PC-3 (cell line): ENCODE measurements at places on chromosomes 6 and 20. TPM values are rescaled to one million over a fixed set of nuclear protein-coding genes. Genes with fewer than 3 reads are reported as not detected.

- DNase-seq: no peak
- no peaks in the 10 kb centered on the region for H3K27me3 ChIP-seq
- no peak overlapping the region for H3K27ac ChIP-seq
Observed at GRCh38 chr20:10094566-10095173, 59.9 kb downstream of the ANKEF1 start.

DNA sequence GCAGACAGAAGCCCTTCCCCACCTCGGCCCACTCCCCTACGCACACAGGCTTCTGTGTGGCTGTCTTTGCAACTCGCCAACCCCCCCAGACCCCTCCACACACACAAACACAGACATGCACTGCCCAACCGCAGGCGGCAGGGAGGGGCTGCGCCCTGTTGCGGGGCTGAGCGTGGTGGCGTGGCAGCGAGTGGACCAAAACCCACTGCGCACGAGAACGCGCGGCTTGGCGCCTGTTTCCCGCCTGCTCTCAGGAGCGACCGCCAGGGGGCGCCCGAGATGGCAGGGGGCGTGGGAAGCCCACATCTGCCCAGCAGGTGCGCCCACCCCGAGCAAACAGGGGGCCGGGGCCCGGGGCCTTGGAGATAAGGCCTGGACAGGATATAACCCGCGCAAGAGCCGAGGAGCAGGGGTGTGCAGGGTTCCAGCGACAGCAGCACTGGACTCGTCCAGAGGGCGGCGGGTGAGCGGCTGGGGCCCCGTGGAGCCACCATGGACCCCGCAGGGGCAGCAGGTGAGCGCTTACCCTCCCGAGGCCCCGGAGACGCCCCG is at the start of gene RBPJL:
Gene RBPJL (plus strand): TSS at position 410 of the 552 bp plus-strand sequence. CDS start 83 bp downstream, at position 493.
- DNase-seq: no peak
- no peak within 1 kb of the TSS for H3K4me3 ChIP-seq
- H3K27ac ChIP-seq: no peak within 1 kb of the TSS
- H3K36me3 ChIP-seq: no peaks in the 10 kb centered on the region

GRCh38 chr20:10369723-10370090 is 64.3 kb downstream of the MKKS start:
- DNase-seq: peak; percentile 79
- peaks cover 21% of the 10 kb centered on the region; the same call in 1 of the 2 replicates for H3K27me3 ChIP-seq
- H3K4me3 ChIP-seq: no peak overlapping the region
- H3K27ac ChIP-seq: no peak overlapping the region
- peaks cover 4% of the 10 kb centered on the region; the same call in 1 of the 2 replicates for H3K4me1 ChIP-seq
- H3K36me3 ChIP-seq: no peaks in the 10 kb centered on the region

DNA sequence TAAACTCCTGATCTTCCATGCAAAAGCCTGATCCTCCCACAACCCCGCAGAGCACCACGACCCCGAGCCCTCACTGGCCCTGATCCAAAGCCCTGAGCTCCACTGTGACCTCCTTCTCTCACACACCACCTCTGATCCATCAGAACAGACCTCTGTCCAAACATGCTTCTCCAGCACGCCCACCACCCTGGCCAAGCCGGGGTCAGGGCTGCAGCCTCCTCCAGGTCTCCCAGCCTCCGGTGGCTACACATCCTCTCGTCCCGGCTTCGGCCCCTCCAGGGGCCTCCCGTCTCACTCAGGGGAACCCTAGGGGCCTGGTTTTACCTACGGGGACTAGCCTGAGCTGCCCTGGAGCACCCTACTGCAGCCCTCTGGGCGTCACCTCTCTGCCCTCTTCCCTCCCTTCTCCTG is 49.1 kb downstream of the FOXF2 start:
- no peak overlapping the region for H3K27ac ChIP-seq
- H3K4me1 ChIP-seq: peaks cover 4% of the 10 kb centered on the region; the same call in 1 of the 2 replicates
- H3K27me3 ChIP-seq: peaks cover 23% of the 10 kb centered on the region
- no peak overlapping the region for H3K4me3 ChIP-seq
- no peak for DNase-seq

DNA sequence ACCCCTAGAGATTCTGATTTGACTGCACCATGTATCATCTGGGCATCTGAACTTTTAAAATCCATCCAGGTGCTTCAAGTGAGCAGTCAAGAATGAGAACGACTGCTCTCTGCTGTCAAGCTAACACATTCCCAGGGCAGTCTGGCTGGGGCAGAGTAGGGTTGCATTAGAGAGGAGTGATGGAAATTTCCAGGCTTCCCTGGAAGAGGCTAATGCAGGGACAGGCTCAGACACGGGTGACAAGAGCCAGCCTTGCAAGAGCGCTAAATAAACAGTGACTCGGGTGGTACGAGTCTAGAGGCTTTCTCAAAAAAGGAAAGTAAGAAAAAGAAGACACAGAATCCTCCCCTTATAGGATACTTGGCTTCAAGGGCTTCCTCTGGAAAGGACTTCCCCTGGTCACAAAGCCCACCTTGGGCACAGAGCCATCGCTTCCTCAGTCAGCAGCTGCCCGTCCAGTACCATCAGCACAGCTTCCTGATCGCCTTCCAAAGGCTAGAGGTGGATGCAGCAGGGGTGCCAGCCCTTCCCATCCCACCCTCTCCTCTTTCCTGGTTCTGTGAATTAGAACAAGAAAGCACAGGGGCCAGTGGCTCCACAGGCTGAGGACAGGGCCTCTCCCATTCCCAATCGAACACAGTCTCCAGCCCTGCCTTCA is 177.4 kb upstream of the RREB1 start:
- DNase-seq: no peak
- no peaks in the 10 kb centered on the region for H3K36me3 ChIP-seq

Gene TBXT
- total RNA-seq: not detected in 2 replicates

Gene OXT
- total RNA-seq: not detected in 2 replicates

Gene APCDD1L
- 2.0 and 4.9 TPM in 2 replicates for total RNA-seq

DNA sequence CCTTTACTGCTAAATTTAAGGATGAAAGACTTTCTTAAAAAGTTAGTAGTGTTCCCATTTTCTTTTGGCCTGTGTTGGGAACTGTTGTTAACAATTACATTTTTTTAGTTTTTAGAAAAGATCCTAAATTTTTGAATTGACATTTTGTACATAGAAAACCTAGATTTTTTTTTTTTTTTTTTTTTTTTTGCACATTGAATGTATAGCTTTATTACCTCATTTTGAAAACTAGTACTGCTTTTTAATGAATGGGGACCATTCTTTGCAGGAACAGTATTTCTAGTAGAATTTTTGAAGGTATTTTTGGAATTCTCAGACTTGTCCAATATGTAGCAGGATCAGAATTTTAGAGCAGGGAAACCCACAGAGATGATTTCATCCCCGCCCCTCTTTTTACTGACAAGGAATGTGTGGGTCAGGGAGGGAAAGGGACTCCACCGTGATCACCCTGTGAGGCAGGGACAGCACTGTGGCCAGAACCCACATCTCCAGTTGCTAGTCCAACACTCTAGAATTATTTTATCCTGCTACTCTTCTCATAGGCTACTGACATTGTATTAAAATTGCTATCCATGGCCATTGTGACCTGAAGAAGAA is 154.4 kb upstream of the SUPT3H start:
- no peaks in the 10 kb centered on the region for H3K36me3 ChIP-seq
- no peak overlapping the region for H3K27ac ChIP-seq
- H3K27me3 ChIP-seq: no peaks in the 10 kb centered on the region
- no peak for DNase-seq
- H3K4me3 ChIP-seq: no peak overlapping the region
- no peaks in the 10 kb centered on the region for H3K4me1 ChIP-seq

GRCh38 chr6:81487489-81487888 is 265.0 kb downstream of the TENT5A start:
- H3K27ac ChIP-seq: no peak overlapping the region
- DNase-seq: no peak
- H3K27me3 ChIP-seq: no peaks in the 10 kb centered on the region
- H3K36me3 ChIP-seq: no peaks in the 10 kb centered on the region
- H3K4me1 ChIP-seq: no peaks in the 10 kb centered on the region

Gene GGTLC1
- not detected in 2 replicates for total RNA-seq

DNA sequence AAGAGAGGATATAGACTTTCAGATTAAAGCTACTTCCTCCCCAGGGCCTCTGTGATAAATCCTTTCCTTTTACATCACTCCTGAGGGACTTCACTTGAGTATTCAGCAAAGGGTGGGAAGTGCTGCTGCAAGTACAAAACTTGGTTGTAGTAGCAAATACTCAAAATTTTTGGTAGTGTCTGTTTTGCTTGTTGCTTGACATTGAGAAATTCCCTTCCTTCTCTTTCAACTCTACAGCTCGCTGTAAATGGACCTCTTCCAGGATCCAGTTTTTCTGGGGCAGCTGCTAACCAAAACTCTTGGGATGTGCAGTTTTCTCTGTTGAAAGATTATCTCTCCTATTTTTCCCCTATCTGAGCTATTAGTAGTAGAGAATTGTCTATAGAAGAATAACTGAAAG is 472.0 kb downstream of the CD109 start:
- no peaks in the 10 kb centered on the region for H3K36me3 ChIP-seq
- H3K27me3 ChIP-seq: no peaks in the 10 kb centered on the region

Gene PNLDC1
- total RNA-seq: not detected in 2 replicates

DNA sequence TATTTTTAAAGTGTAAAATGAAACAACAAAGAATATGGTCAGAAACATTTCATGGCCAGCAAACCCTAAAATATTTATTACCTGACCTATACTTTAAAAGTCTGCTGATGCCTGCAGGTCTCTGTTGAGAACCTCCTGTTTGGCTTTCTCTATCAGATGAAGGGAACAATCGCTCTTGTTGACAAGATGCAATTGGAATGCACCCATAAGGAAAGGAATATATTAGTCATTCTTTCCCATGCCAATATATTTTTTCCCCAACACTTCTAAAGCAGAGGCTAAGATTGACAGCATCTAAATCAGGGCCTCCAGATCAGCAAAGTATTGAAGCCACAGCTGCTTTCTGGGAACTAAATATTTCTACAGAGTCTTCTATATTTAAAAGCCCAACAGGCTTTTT is 897.8 kb downstream of the EPHA7 start:
- no peaks in the 10 kb centered on the region for H3K4me1 ChIP-seq
- H3K36me3 ChIP-seq: no peaks in the 10 kb centered on the region; the same call in 1 of the 2 replicates
- H3K4me3 ChIP-seq: no peak overlapping the region
- peak; percentile 62 for DNase-seq
- H3K27me3 ChIP-seq: no peaks in the 10 kb centered on the region

Gene PACRG
- total RNA-seq: not detected in 2 replicates

- no peak overlapping the region for H3K27ac ChIP-seq
- no peaks in the 10 kb centered on the region for H3K4me1 ChIP-seq
- no peaks in the 10 kb centered on the region for H3K36me3 ChIP-seq
- DNase-seq: no peak
- H3K27me3 ChIP-seq: no peaks in the 10 kb centered on the region
Observed at GRCh38 chr6:86477500-86478148, 459.7 kb upstream of the HTR1E start.

Gene CLIC5
- total RNA-seq: not detected in 2 replicates

DNA sequence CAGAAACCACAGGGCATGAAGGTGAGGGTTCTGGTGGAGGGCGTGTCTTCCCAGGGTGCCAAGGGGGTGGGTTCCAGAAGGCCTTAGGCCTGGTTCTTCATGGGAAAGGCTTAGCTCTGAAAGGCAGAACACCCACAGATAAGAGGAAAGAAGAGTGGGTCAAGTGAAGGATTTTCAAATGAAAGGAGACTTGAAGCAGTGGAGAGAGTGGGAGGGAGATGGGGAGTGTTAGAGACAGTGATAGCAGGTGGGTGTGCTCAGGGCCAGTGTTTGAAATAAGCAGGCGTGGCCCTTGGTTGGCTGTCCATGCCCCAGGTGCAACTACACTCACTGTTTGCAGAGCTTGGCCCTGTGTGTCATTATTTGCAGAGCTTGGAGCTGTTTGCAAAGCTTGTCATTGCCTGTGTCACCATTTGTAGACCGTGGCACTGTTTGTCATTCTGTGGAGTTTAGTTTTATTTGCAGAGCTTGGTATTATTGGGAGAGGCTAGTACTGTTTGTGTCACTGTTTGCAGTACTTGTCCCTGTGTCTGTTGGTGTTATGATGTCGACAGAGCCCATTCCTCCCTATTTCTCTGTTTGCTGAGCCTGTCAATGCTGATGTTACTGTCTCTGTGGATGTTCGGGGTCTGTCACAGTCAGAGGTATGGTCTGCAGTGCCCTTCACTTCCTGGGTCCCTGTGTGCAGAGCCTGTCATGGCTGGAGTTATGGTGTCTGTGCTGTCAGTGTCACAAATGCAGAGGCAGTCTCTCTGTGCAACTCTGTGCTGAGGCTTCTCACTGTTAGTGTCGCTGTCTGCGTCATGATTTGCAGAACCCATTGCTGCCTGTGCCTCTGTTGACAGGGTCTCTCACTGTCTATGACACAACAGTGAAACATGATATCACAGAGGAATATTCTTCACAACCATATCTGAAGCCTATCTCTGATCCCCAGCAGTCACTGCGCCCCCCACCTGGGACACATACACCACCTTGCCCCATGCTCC is 127.7 kb upstream of the LRFN2 start:
- H3K4me1 ChIP-seq: peaks cover 17% of the 10 kb centered on the region
- DNase-seq: peak; percentile 83
- no peaks in the 10 kb centered on the region for H3K36me3 ChIP-seq
- peak overlapping the region; percentile 33 for H3K27ac ChIP-seq
- H3K4me3 ChIP-seq: no peak overlapping the region

- H3K4me1 ChIP-seq: no peaks in the 10 kb centered on the region
- no peak overlapping the region for H3K4me3 ChIP-seq
- DNase-seq: no peak
- H3K36me3 ChIP-seq: no peaks in the 10 kb centered on the region
- H3K27me3 ChIP-seq: no peaks in the 10 kb centered on the region
Observed at GRCh38 chr20:48676795-48677460, 150.9 kb downstream of the PREX1 start.

- H3K27ac ChIP-seq: no peak overlapping the region
- H3K36me3 ChIP-seq: no peaks in the 10 kb centered on the region
- DNase-seq: no peak
- H3K4me3 ChIP-seq: no peak overlapping the region
- no peaks in the 10 kb centered on the region for H3K4me1 ChIP-seq
Observed at GRCh38 chr6:142290851-142291250, 11.0 kb upstream of the ADGRG6 start.

DNA sequence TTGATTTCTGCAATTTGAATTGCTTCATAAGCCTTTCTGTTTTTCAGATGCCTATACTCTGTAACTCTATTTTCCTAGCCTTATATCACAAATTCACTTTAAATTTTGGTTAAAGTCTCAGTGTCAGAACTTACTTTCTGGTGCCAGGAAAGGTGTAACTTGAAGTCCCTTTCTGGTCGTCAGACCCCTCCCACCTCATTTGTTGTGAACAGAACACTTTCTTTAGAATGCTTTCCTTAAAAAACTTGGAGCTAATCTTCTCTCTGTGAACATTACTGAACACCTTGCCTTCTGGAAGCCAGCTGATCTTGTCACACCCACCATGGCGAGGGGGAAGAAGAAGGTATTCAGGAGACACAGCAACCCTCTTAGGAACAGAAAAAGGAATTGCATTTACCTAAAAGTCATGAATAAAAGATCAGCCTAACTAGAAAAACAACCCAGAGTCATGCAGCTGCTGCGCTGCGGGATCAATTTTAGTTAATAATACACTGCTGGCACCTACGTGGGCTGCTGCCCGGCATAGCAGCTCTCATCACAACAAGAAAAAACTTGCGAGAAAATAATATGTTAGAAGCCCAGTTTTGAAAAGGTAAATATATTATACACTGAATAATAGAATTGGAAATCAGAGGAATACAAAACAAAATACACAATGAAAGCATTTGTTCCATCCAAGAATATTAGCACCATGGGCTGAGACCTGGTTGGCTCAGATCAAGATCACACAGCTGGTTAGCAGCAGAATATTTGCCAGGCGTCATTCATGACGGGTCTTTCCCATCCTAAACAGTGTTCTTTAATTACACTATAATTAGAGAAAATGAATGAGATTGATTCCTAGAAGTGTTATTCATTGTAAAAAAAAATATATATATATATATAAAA is 5.8 kb upstream of the FAM217A start:
- no peak for DNase-seq
- no peak overlapping the region for H3K27ac ChIP-seq
- H3K4me3 ChIP-seq: no peak overlapping the region

GRCh38 chr6:49646942-49647341 is 10.3 kb upstream of the RHAG start:
- no peak for DNase-seq
- H3K27ac ChIP-seq: no peak overlapping the region
- no peaks in the 10 kb centered on the region for H3K4me1 ChIP-seq
- H3K36me3 ChIP-seq: no peaks in the 10 kb centered on the region
- no peaks in the 10 kb centered on the region for H3K27me3 ChIP-seq
